T-helper 9 cell (primary cell): ENCODE measurements at places on chromosomes 13 and 19.

- DNase-seq, result no peak
Observed at GRCh38 chr13:76048131-76048530, 412.0 kb downstream of the LMO7 start.

DNA sequence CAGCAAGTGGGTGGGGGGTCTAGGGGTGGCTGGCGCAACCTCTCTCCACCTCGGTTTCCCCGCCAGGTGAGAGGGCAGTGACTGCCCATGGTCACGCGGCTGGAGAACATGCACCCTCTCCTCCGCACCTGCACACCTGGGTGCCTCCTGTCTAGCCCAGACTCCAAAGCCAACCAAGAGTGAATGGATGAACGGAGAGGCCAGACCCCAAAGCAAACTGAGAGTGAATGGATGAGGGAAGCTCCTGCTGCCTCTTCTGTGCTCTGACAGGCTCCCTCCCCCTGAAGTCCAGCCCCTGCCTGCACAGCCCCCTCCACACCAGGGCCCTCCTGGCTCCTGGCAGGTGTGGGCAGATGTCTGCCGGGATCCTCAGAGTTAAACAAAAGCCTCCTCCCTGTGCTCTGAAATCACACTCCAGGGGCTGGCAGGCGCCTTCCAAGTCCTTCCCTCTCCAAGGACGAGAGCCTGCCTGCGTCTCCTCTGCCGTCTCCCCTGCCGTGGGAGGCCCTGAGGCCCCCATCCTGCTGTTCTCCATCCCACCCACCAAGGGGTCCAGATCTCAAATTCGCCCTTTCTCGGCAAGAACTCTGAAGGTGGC, 2.2 kb downstream of the SBNO2 start:
- DNase-seq, result no peak

DNA sequence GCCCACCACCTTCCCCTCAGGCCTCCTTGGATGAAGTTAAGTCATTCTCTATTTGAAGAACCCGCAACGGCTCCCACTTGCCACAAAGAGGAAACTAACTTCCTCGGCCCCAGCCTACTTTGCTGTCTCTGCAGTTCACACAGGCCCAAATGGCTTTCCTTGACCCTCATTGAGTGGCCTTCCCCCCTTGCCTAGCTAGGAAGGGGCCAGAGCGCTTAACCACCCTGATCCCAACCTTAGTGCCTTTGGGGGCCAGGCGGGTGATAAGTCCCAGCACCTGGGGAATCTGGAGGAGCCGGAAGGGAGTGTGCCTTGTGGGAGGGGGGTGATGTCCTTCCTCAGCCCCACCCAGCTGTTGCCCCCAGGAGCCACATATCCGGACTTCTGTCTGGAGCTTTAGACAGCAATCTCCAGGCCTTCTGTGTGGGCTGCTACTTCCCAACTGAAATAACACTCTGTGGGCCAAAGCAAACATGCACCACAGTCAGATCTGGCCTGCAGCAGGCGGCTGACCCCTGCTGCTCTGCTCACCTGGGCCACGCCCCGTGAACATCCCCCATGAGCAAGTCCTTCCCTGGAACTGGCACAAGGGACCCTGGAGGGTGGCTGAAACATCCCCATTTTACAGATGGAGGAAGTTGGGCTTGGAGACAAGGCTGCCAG, 10.5 kb downstream of the NECTIN2 start:
- no peak for DNase-seq

DNA sequence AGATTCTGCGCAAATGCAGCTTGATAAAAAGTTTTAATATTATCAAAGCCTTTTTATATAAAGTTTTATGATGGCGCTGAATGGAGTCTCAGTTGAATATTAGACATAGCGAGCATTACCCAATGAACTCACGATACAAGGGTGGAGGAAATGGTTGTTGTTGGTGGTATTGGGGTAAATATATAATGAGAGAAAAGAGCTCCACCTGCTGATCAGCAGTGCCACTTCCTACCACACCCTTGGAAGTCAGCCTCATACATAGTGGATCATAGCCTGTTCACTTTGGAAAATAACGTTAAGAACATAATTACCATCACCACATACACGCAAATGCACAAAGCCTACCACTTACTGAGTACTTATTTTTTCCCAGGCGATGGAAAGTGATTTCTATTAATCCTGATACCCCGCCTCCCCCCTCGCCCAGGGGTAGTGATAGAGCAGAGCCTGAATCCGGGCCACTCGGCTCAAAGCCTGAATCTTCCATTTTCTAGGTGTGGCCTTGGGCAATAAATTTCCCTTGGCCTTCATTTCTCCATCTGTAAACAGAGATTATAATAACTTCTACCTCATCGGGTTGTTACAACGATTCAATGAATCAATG, 358.3 kb downstream of the KLF5 start:
- no peak for DNase-seq

GRCh38 chr19:46979126-46980105, 40.2 kb upstream of the NPAS1 start:
- DNase-seq, result no peak
